ENCODE measurements at places on chromosomes 7 and 10. TPM values are rescaled to one million over a fixed set of nuclear protein-coding genes. Genes with fewer than 3 reads are reported as not detected.

DNA sequence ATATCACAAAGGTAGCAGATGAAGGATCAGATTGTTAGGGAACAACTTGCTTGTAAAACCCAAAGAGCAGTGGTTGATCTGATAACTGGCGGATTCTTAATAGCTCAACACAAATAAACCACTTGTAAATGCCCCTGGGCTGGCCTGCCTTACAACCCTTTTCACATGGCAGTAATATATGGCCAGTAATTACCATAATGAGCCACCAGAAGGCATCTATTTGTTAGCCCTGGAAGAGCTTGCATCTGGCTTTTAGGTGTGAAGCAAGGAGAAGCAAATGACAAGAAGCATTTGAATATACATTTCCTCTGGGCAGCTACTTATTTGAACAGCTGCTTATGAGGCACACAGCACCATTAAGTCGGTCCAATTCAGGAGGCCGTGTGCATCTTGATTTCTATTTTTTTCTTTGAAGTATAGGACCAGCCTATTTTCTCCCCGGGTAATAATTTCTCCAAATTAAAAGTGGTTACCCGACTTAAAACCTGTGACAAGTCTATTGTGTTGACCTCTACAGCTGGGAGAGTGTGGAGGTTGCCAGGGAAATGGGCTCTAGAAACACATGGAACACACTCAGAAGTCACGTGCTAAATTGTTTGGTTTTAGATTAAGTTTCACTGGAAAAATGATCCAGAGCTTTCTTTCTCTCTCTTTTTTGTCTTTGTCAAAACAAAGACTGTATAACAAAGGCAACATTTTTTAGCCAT is 113.4 kb downstream of the SEM1 start:
- no peak for DNase-seq

- no peak for DNase-seq
Measured at GRCh38 chr7:16743236-16743635, 10.3 kb upstream of the TSPAN13 start.

DNA sequence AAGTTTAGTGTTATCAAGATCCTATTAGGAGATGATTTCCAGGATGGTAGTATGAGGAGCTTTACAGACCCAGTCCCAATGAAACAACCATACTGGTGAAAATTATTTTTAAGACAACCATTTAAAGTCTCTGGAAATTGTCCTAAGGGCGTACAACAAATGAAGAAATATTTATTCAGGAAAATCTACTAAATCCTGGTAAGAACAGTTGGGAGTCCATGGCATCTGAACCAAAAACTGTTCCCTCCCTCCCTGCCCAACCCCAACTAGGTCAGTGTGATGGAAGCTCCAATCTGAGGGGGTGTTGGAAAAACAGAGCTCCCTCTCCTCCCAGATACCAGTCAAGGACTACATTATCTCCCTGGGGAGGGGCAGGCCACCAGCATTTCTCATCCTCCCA is 74.7 kb upstream of the MKLN1 start:
- no peak for DNase-seq

DNA sequence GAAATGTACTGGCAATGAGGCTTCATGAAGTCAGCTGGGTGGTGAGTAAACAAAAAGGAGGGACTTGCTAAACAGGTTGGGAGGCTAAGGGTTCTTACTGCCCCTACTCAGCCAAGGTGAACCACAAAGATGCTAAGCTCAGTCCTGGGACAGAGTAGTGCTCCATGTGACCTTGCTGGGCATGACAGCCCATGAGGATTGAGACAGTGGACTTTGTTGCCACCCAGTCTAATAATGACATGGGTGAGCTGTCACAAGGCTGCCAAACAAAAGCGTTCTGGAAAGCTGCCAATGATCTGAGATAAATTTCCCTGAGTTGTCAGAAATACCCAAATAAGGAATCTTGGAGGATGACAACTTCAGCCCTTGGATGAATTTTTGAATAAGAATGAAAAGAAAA is 75.2 kb downstream of the CLEC2L start:
- DNase-seq, result no peak

- DNase-seq, result no peak
Measured at GRCh38 chr7:71208881-71209280, 76.9 kb downstream of the GALNT17 start.

GRCh38 chr7:77993838-77994237 is 195.3 kb downstream of the PHTF2 start:
- DNase-seq, result no peak

DNA sequence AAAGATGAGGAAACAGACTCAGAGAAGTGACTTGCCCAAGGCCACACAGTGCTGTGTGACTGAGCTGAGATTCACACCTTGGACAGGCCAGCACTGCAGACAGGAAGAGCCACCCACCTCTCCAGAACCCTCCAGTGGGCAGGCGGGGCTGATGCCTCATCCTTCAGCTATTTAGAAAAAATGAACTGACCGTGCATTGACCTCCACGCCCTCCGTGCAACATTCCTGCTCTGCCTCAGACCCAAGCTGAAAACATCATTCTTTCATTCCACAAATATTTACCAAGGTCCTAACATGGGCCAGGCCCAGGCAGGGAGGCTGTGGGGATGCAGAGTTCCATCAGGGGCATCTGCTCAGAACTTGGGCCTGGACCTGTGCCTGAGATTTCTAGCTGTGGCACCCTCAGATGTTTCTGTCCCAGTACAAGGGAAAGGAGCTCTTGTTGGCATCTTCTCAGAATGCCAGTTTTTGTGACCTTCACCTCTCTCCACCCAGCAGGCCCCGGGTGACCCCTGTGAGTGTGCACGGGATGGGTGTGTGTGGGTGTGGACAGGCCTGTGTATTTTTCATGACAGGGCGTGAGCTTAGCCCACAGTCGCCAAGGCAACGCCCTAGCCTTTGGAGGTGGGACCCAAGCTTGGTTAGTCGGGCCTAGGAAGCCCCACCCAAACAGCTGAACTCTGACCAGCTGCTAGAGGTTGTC is 6.5 kb downstream of the VSIR start:
- no peak for DNase-seq

GRCh38 chr7:113331155-113331898 is 213.0 kb upstream of the SMIM30 start:
- no peak for DNase-seq

ADAMTS14 gene
- total RNA-seq, result not detected

MMP21 gene
- not detected for total RNA-seq

PAPOLB gene
- not detected for total RNA-seq

SPDYE16 gene
- total RNA-seq, result not detected
